ENCODE measurements at places on chromosomes 5 and 9. TPM values are rescaled to one million over a fixed set of nuclear protein-coding genes. Genes with fewer than 3 reads are reported as not detected.

The PWWP2A gene
- total RNA-seq: 45.8 TPM

The RASEF gene
- not detected for total RNA-seq

The STC2 gene
- 12.8 TPM for total RNA-seq

The RIC1 gene
- 42.6 TPM for total RNA-seq

The TAF1L gene
- not detected for total RNA-seq

- no peaks in the 10 kb centered on the region for H3K27me3 ChIP-seq
- no peaks in the 10 kb centered on the region for H3K4me1 ChIP-seq
- no peaks in the 10 kb centered on the region for H3K36me3 ChIP-seq
- no peak for DNase-seq
- H3K4me3 ChIP-seq: no peak overlapping the region
These were observed 41.1 kb upstream of the CPEB4 start for GRCh38 chr5:173846929-173847501.

DNA sequence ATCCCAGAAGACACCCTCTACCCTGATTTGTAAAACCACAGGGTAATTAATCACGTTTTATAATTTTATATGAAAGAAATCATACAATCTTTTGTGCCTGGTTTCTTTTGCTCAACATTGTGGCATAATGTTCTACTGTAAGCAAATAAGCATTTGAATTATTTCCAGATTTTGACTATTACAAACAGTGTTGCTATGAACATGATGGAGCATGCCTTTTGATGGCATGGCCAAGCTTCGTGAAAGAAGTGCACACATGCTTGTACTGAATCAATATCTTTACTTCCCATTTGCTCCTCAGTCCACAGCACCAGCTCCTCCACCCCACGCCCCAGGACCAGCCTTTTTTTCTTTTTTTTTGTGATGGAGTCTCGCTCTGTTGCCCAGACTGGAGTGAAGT lies 29.9 kb downstream of the ACSL6 start:
- H3K4me3 ChIP-seq: no peak overlapping the region
- no peak overlapping the region for H3K27ac ChIP-seq
- no peaks in the 10 kb centered on the region for H3K27me3 ChIP-seq
- no peak for DNase-seq
- no peaks in the 10 kb centered on the region for H3K4me1 ChIP-seq

DNA sequence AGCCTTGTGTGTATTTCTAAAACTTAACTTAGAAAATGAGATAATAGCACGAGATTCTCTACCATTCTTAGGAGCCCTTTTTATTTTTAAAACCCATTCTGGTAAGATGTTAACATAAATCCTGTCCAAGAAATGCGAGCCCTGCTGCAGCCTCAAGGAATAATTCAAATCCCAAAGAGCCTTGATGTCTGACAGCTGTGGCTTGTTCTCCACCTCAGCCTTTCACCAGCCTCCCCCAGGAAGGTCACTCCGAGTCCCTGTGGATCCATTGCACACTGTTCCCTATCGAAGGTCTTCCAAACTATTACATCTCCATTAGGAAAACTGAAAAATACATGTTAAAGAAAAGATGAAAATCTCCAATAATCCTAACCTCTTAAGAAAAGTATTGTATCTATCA lies 98.5 kb upstream of the S1PR3 start:
- no peaks in the 10 kb centered on the region for H3K27me3 ChIP-seq
- no peak overlapping the region for H3K4me3 ChIP-seq
- H3K27ac ChIP-seq: no peak overlapping the region
- no peak for DNase-seq
- no peaks in the 10 kb centered on the region for H3K4me1 ChIP-seq

- H3K36me3 ChIP-seq: no peaks in the 10 kb centered on the region
- no peaks in the 10 kb centered on the region for H3K27me3 ChIP-seq
- H3K4me1 ChIP-seq: no peaks in the 10 kb centered on the region
- no peak overlapping the region for H3K4me3 ChIP-seq
- H3K27ac ChIP-seq: no peak overlapping the region
These were observed 96.1 kb downstream of the CYFIP2 start for GRCh38 chr5:157362012-157362411.

GRCh38 chr5:137016783-137017324 lies 482.3 kb downstream of the SPOCK1 start:
- no peak for DNase-seq
- H3K4me3 ChIP-seq: no peak overlapping the region
- H3K4me1 ChIP-seq: no peaks in the 10 kb centered on the region
- H3K27me3 ChIP-seq: no peaks in the 10 kb centered on the region

DNA sequence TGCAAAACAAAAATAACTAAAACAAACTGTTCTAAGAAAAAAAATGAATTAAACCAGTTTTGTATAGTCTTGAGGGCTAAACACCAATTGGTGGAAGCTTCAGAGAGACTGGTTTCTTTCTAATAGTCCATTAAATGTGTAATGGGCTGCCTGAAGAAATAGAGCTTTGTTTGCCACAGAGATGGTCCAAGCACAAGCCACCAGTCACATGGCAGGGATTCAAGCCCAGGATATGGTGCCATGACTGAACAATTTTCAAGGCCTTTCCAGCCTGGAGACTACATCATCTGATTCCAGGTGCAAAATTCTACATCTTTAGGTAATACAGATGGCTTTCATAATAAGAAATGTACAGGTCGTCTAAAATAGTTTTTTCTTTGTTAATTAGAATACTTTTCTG lies 355.3 kb downstream of the NR2F1-AS1 start:
- no peaks in the 10 kb centered on the region for H3K27me3 ChIP-seq
- no peaks in the 10 kb centered on the region for H3K36me3 ChIP-seq
- H3K27ac ChIP-seq: peak overlapping the region; percentile 23
- H3K4me1 ChIP-seq: no peaks in the 10 kb centered on the region
- no peak overlapping the region for H3K4me3 ChIP-seq

- peaks cover 33% of the 10 kb centered on the region for H3K4me1 ChIP-seq
- no peaks in the 10 kb centered on the region for H3K27me3 ChIP-seq
- no peaks in the 10 kb centered on the region for H3K36me3 ChIP-seq
- H3K27ac ChIP-seq: peak overlapping the region; percentile 89
These were observed 2.8 kb downstream of the RXRA start for GRCh38 chr9:134328841-134329575.
